Trophoblast cell (in vitro differentiated cells and primary cell): ENCODE measurements at places on chromosomes 1 and 21.

GRCh38 chr1:21594935-21595897 is 73.9 kb downstream of the RAP1GAP start:
- H3K27me3 ChIP-seq: no peaks in the 10 kb centered on the region
- peaks cover 3% of the 10 kb centered on the region for H3K4me1 ChIP-seq
- H3K36me3 ChIP-seq: no peaks in the 10 kb centered on the region
- peak; percentile 91 for DNase-seq
- H3K4me3 ChIP-seq: no peak overlapping the region

- H3K27me3 ChIP-seq: no peaks in the 10 kb centered on the region
- DNase-seq: no peak
- H3K4me1 ChIP-seq: no peaks in the 10 kb centered on the region
- H3K4me3 ChIP-seq: no peak overlapping the region
These were observed 382.1 kb upstream of the B3GALT2 start for GRCh38 chr1:193568512-193568911.

GRCh38 chr1:155339515-155340097 is 18.9 kb downstream of the RUSC1 start:
- DNase-seq: peak; percentile 30
- H3K27ac ChIP-seq: no peak overlapping the region
- no peaks in the 10 kb centered on the region for H3K4me1 ChIP-seq

GRCh38 chr1:180560200-180560867 is 1.6 kb downstream of the OVAAL start:
- DNase-seq: no peak
- H3K36me3 ChIP-seq: no peaks in the 10 kb centered on the region
- H3K27me3 ChIP-seq: no peaks in the 10 kb centered on the region
- peaks cover 2% of the 10 kb centered on the region for H3K4me1 ChIP-seq

- H3K4me1 ChIP-seq: no peaks in the 10 kb centered on the region
- H3K36me3 ChIP-seq: no peaks in the 10 kb centered on the region
- H3K27ac ChIP-seq: no peak overlapping the region
- no peak for DNase-seq
- no peak overlapping the region for H3K4me3 ChIP-seq
These were observed 8.4 kb upstream of the GALNT2 start for GRCh38 chr1:230058626-230059025.

GRCh38 chr1:215004121-215004827 is 78.3 kb upstream of the KCNK2 start:
- H3K4me3 ChIP-seq: no peak overlapping the region
- H3K4me1 ChIP-seq: no peaks in the 10 kb centered on the region
- H3K36me3 ChIP-seq: no peaks in the 10 kb centered on the region
- no peaks in the 10 kb centered on the region for H3K27me3 ChIP-seq
- no peak for DNase-seq

- H3K27me3 ChIP-seq: no peaks in the 10 kb centered on the region
- DNase-seq: no peak
- peak overlapping the region; percentile 96 for H3K4me3 ChIP-seq
- H3K36me3 ChIP-seq: peaks cover 11% of the 10 kb centered on the region
These were observed 711 bp downstream of the GADD45A start for GRCh38 chr1:67685558-67686266.

- H3K4me1 ChIP-seq: peaks cover 4% of the 10 kb centered on the region
- DNase-seq: no peak
- no peak overlapping the region for H3K4me3 ChIP-seq
- H3K27me3 ChIP-seq: no peaks in the 10 kb centered on the region
- no peak overlapping the region for H3K27ac ChIP-seq
- no peaks in the 10 kb centered on the region for H3K36me3 ChIP-seq
These were observed 17.3 kb downstream of the DDR2 start for GRCh38 chr1:162649583-162649982.

DNA sequence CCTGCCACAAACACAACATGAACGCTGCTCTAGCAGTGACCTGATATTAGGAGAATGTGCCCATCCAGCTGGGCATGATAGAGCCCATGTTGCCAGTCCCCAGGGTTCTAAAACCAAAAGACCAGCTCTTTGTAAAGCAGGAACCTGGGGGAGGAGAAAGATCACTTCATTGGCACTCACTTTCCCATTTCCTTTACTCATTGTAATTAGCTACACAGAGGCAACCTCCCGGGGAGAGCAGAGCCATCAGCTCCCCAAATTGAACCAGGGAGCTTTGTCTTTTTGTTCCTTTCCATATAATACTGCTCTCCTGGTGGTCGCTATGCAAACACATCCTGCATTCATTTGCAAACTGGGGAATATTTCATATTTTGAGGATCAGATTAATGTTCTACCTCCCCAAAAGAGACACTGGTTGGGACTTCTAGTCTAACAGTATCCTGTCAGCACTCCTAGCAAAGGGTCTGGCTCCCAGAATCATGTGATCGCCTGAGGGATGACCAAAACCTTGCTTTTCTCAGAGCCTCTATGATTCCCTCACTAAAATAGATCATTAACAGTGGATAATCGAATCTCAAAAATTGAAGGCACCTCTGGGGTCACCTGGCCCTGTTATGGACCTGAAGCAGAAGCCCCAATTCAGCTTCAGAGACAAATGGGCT is 76.7 kb upstream of the CD1D start:
- no peak overlapping the region for H3K4me3 ChIP-seq
- no peak for DNase-seq
- no peaks in the 10 kb centered on the region for H3K27me3 ChIP-seq
- H3K36me3 ChIP-seq: no peaks in the 10 kb centered on the region

DNA sequence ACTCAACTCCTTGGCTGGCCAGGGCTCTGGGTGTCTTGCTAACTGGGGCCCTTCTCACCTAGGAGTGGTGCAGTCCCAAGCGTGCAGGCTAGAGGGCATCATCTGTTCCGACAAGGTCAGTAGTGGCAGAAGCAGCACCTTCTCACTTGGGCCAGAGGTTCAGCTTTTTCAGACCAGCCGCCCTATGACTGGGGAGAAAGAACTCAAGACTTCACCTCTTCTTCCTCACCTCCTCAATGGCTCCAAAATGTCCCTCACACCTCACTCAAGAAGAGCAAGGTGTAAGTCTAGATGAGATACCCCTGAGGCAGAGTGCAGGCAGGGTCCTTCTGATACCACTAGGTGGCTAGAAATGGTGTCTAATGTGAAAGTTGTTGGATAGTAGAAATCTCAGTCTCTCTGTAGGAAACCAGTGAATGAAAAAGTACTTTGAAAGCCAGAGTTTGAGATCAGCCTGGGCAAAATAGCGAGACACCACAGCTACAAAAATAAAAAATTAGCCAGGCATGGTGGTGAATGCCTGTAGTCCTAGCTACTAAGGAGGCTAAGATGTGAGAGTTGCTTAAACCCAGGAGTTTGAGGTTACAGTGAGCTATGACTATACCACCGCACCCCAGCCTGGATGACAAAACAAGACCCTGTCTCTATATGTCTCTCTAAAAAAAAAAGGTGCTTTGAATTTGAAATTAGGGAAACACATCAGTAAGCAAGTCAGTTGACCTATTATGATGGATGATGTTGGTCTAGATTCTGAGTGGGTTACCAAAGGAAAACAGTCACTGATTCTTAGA is 8.6 kb upstream of the IL20 start:
- H3K27me3 ChIP-seq: peaks cover 1% of the 10 kb centered on the region
- no peak for DNase-seq
- H3K36me3 ChIP-seq: no peaks in the 10 kb centered on the region
- H3K27ac ChIP-seq: no peak overlapping the region

DNA sequence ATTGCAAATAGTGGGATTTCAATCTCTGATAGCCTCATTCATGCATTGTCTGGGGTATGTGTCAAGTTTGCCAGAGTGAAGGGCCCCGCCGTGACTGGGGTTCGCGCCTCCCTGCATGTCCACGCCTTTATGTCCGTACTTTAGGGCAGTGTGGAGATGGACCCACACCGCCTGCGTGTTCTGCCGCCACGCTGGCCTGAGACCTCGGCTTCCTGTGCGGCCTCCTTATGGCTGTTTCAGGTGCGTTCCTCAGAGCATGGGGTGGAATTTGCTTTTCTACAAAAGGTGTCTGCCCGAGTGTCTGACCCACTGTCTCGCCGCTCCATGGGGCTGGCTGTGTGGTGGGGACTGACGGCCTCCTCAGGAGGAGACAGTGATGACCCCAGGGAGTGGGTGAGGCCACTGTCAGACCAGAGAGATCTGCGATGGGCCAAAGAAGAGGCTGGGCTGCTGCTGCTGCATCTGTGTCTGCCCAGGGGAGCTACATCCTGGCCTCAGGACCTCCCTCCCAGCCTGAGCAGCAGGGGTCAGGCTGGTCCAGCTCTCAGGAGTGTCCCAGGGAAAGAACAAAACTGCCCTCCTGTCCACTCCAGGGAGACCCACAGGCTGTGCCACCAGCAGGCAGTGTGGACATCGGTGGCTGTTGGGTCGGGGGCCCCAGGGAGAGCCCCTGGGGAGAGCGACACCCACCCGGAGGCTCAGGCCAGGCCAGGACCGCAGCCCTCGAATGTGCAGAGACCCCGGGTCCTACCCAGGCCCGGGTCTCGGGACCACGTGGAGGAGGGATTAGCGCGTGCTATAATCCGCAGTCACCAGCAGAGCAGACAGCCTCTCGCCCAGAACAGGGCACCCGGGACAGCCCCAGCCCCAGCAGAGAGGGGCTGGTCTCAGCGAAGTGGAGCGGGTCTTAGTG is 9.8 kb upstream of the SLC19A1 start:
- no peaks in the 10 kb centered on the region for H3K27me3 ChIP-seq
- no peak for DNase-seq
- H3K4me1 ChIP-seq: peaks cover 14% of the 10 kb centered on the region
- H3K4me3 ChIP-seq: no peak overlapping the region
- H3K27ac ChIP-seq: peak overlapping the region; percentile 53

- no peaks in the 10 kb centered on the region for H3K36me3 ChIP-seq
- no peak overlapping the region for H3K4me3 ChIP-seq
- peaks cover 20% of the 10 kb centered on the region for H3K4me1 ChIP-seq
- no peak for DNase-seq
- H3K27me3 ChIP-seq: no peaks in the 10 kb centered on the region
These were observed 3.0 kb upstream of the TRIM63 start for GRCh38 chr1:26070296-26070962.

GRCh38 chr1:108862017-108862610 is 5.2 kb upstream of the AKNAD1 start:
- DNase-seq: no peak
- peaks cover 5% of the 10 kb centered on the region for H3K4me1 ChIP-seq
- no peaks in the 10 kb centered on the region for H3K27me3 ChIP-seq

- H3K27ac ChIP-seq: peak overlapping the region; percentile 54
- H3K27me3 ChIP-seq: no peaks in the 10 kb centered on the region
- H3K4me1 ChIP-seq: peaks cover 19% of the 10 kb centered on the region
- no peak overlapping the region for H3K4me3 ChIP-seq
These were observed 148.9 kb downstream of the PBX1 start for GRCh38 chr1:164707868-164708331.

DNA sequence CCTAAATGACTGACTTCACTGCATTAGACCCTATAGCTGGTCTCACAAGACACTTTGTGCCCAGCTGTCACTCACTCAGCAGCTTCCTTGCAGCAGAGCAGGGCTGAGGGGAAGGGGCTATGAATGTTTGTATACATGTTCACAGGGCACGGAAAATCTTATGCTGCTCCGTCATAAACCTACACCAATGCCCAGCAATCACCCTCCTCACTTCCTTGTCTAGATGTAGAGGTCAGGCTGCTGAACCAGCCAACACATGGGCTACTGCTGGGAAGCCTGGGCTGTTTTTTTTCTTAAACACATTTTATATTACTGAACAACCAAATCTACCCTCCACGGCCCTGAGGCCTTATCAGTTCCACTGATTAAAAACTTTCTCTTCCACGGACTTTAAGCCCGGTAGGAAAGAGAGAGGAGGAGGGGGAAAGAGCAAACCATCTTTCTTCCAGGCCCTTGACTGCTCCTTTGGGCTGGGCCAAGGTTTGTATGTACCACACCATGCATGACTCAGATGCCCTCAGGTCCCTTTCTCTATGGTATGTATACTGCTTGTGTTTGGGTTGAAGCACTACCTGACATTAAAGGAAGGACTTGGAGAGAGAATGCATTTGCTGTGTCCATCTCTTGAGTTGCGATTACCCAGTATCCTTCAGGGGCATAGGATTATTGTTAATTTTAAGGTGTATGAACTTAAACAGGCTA is 12.7 kb downstream of the MTFR1L start:
- no peaks in the 10 kb centered on the region for H3K4me1 ChIP-seq
- peaks cover 22% of the 10 kb centered on the region for H3K36me3 ChIP-seq
- no peak overlapping the region for H3K4me3 ChIP-seq
- peak; percentile 82 for DNase-seq
- no peak overlapping the region for H3K27ac ChIP-seq

- no peaks in the 10 kb centered on the region for H3K36me3 ChIP-seq
- DNase-seq: no peak
- H3K27ac ChIP-seq: no peak overlapping the region
- H3K4me1 ChIP-seq: no peaks in the 10 kb centered on the region
These were observed 73.4 kb upstream of the MCOLN3 start for GRCh38 chr1:85121744-85122143.

DNA sequence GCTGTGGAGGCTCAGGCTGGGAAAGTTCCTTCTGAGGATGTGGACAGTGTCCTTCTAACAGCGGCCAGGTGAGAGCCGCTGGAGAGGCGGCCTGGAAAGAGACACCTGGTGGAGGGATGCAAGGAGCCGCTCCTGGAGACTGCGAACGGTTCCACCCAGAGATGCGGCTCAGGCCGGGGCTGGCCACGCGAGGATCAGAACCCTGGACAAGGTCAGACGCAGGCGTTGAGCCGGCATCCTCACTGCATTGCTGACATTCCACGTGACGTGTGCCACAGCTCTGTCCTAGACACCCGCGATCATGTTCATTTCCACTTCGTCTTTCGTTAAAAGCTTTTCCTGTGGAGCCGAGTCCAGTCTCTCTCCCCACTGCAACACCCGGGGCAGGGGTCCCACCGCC is 28.8 kb downstream of the CFAP74 start:
- no peaks in the 10 kb centered on the region for H3K27me3 ChIP-seq
- no peak overlapping the region for H3K4me3 ChIP-seq
- H3K4me1 ChIP-seq: no peaks in the 10 kb centered on the region
- no peak overlapping the region for H3K27ac ChIP-seq
- DNase-seq: no peak

DNA sequence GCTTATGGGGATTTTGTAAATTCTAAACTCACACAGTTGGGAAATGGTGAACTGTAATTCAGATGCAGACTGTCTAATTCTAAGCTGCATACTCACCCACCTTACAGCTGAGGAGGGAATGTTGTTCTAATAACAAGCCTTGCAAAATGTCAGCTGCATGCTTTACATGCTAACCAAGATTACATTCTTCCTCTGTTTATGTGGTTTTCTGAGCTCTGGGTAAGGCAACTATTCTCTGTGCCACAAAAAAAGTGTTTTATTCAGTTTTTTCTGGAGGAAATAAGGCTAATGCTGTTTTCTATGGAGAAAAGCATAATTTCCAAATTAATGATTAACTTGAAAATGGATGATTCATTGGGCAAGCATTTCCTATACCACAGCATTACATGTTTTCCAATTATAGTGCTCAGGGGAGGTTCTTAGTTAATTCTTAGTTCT is 64.9 kb downstream of the RGS13 start:
- no peaks in the 10 kb centered on the region for H3K27me3 ChIP-seq
- H3K27ac ChIP-seq: no peak overlapping the region
- no peaks in the 10 kb centered on the region for H3K4me1 ChIP-seq
- H3K36me3 ChIP-seq: no peaks in the 10 kb centered on the region

- H3K4me1 ChIP-seq: no peaks in the 10 kb centered on the region
- no peak overlapping the region for H3K27ac ChIP-seq
- no peaks in the 10 kb centered on the region for H3K27me3 ChIP-seq
These were observed 77.9 kb upstream of the TNFSF4 start for GRCh38 chr1:173285048-173285447.

GRCh38 chr1:150619576-150620509 is 9.6 kb downstream of the ENSA start:
- no peaks in the 10 kb centered on the region for H3K27me3 ChIP-seq
- peaks cover 7% of the 10 kb centered on the region for H3K4me1 ChIP-seq
- no peak overlapping the region for H3K27ac ChIP-seq
- no peak for DNase-seq
- H3K36me3 ChIP-seq: peaks cover 24% of the 10 kb centered on the region

GRCh38 chr1:45230537-45230936 is 24.1 kb upstream of the ZSWIM5 start:
- H3K27ac ChIP-seq: no peak overlapping the region
- no peaks in the 10 kb centered on the region for H3K27me3 ChIP-seq
- DNase-seq: no peak
- H3K4me3 ChIP-seq: no peak overlapping the region
- H3K4me1 ChIP-seq: no peaks in the 10 kb centered on the region
